SIG-M5 (cell line): ENCODE measurements at places on chromosomes 3 and 15.

DNA sequence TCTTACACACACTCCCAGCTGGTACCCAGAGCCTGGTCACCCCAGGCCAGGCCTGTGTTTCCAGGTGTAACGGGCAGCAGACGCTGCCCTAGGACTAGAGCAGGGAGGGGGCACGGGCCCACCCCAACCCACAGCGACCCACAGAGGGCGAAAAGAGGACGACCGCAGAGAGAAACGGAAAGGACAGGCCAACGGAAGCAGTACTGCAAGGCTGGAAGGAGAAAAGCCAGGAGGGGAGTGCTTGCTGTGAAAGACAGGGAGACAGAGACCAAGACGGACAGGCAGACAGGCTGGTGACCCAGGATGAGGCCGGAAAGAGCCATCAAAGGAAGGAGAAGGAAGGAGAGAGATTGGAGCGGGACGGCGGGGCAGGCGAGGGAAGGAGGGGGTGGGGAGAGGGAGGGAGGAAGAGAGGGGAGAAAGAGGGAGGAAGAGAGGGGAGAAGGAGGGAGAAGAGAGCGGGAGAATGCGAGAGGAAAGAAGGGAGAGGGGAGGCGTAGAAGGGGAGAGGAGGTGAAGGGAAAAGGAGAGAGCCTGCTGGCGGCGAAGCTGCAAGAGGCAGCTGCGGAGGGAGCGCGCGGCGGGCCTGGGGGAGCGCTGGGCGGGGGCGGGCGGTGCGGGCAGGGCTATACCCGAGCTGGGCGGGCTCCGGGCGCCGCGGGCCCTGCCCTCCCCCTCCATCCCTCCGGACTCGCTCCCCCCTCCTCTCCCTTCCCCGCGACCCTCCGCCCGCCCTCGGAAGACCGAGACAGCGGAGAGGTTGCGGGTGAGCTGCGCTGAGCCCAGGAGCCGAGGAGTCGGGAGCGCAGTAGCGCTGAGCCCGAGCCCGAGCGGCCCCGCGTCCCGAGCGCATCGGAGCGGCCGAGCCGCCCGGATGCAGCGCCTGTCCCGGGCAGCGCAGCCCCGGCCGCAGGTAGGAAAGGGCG lies at the start of gene SLC6A1:
TSS of gene SLC6A1 (plus strand) at position 732 of the 926 bp plus-strand sequence. CDS start 24,464 bp downstream, outside the sequence.
- DNase-seq = no peak

GRCh38 chr3:11819146-11819689 lies 27.5 kb downstream of the TAMM41 start:
- DNase-seq = no peak

- no peak for DNase-seq
These were observed 15.3 kb upstream of the TBC1D21 start for GRCh38 chr15:73858062-73858461.

DNA sequence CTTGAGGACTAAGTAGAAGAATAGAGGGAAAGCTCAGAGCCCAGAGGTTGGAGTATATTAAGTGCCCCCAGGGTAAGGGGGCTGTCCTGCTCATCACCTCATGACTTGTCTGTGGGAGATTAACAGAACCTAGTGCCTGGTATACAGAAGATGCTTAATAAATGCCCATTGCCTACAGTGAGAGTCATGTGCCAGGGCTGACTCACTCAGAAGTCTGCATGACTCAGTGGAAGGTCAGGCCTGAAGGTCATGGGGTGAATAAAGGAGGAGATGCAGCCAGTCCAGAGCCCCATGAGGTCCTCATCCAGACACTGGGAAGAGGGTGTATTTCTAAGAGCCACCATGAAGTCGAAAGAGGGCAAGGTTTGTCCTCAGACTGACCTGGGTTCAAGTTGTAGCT lies 62.5 kb upstream of the TLE3 start:
- no peak for DNase-seq

- DNase-seq = no peak
These were observed 912.6 kb downstream of the ROBO1 start for GRCh38 chr3:78855190-78855589.

DNA sequence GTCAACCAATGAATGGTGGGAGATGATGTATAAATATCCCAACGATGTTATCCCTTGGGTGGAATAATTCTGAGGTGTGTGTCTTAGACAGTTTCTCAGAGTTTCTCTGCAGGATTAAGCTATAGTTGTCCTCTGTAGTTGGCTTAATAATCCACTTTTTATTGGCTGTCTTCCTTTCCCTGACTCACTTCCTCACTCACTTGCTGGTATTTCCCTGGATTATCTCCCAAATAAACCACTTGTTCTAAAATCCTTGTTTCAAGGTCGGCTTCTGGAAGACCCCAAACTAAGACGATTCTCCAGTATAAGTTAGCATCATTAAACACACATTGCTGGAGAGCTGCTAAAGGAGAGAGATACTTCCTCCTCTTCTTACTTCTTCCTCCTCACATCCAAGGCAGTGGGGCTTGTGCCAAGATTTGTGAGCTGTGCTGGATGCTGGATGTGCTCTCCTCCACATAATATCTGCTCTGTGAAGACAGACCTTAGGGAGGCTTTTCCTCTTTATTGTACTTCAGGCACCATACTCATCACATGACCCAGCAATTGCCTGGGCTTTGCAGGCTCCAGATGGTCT lies 22.5 kb upstream of the ROPN1 start:
- DNase-seq = no peak
